Heart left ventricle (tissue), 16 donors: ENCODE measurements at places on chromosomes 7 and 10. TPM values are rescaled to one million over a fixed set of nuclear protein-coding genes. Genes with fewer than 3 reads are reported as not detected.

The CHRM2 gene
- total RNA-seq: 78.5 TPM

The MKX gene
- total RNA-seq: 0.25 TPM

The IMMP2L gene
- total RNA-seq: 12.5 TPM

The STX1A gene
- total RNA-seq: 1.7 TPM

The MUC12 gene
- not detected for total RNA-seq

The MRLN gene
- not detected for total RNA-seq

The PKD2L1 gene
- total RNA-seq: not detected

The SPDYE3 gene
- total RNA-seq: not detected

The EPO gene
- not detected for total RNA-seq

The TMEM213 gene
- total RNA-seq: not detected

The UCMA gene
- not detected for total RNA-seq

The PDZD7 gene
- not detected for total RNA-seq

The OPALIN gene
- not detected for total RNA-seq

The GIMAP6 gene
- 24.4 TPM for total RNA-seq

The CAMK1D gene
- total RNA-seq: 12.6 TPM

The AKR1C4 gene
- not detected for total RNA-seq

The PNLIPRP1 gene
- 0.52 TPM for total RNA-seq

The CYP26C1 gene
- total RNA-seq: 0.07 TPM

The DNAH11 gene
- total RNA-seq: 0.23 TPM

The HMX2 gene
- not detected for total RNA-seq

The CTTNBP2 gene
- total RNA-seq: 0.49 TPM

The SH2D4B gene
- not detected for total RNA-seq

The CALCR gene
- not detected for total RNA-seq

The ACHE gene
- 0.78 TPM for total RNA-seq

The SPAG6 gene
- not detected for total RNA-seq

The DYNC1I1 gene
- total RNA-seq: 40.4 TPM

The ANKRD30A gene
- not detected for total RNA-seq

The CASP7 gene
- 8.4 TPM for total RNA-seq
